ENCODE measurements at places on chromosomes 7 and 10.

- no peak for DNase-seq
Observed at GRCh38 chr10:84292502-84292901, 35.9 kb upstream of the CCSER2 start.

DNA sequence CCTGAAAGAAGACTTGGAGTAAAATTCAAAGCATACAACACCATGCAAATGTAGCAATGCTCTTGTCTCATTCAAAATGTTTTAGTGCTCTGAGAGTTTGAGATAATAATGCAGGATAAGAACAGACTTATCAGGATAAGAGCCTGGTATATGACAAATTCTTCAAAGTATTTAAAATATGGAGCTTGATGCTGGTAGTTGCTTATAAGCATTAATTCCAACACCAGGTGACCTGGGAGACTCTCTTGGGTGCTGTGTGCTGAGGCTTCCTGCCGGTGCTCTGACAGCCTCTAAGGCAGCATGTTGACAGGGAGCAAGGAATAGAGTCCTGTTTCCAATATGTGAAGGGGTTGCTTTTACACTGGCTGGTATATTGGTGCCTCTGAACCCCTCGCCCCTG is 34.8 kb upstream of the SLC26A5 start:
- DNase-seq, result no peak

DNA sequence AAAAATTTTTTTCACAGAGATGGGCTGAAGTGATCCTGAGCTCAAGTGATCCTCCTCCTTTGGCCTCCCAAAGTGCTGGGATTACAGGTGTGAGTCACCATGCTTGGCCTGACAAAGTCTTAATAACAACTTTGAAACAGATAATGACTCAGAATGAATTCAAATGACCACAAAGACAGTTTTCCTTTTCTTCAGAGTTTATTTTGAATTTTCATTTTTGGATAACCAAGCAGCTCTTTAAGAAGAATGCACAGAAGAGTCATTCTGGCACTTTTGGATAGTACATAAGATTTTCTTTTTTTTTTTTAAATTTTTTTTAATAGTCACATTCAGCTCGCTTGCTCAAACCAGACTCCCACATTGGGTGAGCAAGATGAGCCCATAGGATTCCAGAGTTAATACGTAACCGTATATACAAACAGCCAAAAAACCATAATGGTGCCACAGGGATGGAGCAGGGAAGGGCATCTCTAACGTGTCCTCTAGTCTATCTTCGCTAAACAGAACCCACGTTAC is 43.0 kb upstream of the NMT2 start:
- DNase-seq, result no peak

DNA sequence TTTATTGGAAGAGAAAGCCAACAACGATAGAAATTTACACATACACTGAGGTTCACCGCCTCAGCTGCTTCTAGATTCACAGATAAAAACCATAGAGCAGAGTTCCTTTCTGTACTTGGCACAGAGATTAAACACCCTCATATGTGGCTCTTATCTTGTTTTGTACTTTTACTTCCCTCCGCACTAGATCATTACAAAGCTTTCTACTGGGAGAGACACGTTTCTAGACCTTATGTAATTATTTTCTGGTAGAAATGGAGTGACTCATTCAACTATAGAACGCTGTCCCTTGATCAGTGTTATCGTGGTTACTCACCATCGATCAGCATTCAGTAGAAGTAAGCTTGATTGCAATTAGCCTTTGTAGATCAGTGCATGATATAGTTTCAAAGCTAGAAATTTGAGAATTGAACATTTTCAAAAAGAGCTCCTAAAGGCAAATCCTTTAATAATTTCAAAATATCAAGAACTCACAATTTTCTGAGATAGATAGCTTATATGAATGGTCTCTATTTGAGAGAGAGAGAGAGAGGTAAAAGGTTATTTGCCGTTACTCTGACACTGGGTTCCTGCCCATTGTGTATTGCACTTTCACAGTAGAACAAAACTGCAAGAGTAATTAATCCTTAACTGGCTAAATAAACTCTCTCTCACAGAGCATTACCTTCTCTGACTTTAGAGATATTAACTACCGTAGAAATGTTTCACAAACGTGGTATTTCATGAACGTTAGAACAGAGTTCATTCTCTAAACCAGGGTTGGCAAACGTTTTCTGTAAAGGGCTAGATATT is 26.1 kb upstream of the DNAJC1 start:
- no peak for DNase-seq

DNA sequence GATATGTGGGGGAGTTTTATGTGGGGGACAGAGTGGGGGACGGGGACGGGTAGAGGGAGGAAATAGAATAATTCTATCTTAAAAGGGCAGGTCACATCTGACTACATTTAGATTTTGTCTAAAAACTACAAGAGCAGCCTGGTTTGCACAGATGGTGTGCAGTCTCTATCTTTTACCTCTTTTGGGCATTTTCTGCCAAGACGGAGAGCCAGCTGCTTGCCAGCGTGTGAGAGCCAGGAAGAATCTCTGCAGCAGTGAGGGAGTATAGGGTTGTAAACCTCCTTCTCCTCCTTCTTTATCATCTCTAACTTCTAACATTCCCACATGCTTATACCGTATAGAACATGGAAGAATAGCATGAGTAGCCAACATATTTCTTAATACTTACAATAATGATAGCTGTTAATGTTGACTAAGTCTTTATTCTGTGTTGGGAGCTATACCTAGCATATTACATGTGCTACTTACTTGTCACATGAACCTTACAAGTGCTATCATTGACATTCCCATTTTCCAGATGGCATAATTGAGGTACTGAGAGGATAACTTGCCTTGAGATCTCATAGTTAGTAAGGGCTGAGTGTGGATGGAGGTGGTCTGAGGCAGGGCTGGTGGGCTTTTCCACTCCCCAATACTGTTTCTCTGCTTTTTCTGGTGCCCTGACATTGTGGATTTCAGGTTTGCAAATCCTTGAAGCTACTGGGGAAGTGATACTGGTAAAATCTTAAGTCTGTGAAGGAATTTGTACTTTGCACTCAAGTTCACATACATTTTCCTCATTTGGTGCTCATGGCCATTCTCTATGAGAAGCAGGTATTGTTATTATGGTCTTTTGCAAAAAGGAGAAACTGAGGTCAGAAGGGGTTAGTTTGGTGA is 1.1 kb downstream of the ENTPD1 start:
- no peak for DNase-seq

DNA sequence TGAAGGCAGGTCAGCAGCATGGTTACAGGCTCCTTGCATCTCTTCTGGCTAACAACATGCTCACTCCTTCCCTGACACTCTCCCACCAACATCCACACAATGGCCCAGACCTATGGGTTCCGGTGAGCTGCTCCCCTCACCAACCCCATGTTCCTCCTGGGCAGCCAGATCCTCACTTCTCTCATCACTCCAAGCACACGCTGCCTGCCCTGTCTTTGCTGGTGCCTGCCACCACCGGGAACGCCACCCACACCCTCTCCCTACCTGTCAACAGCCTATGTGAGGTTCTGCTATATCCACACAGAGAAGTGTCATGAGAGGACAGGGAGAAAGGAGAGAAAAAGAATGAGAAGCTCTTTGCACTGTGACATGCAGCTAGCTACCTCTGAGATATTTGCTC is 14.6 kb downstream of the PARP12 start:
- DNase-seq, result no peak

DNA sequence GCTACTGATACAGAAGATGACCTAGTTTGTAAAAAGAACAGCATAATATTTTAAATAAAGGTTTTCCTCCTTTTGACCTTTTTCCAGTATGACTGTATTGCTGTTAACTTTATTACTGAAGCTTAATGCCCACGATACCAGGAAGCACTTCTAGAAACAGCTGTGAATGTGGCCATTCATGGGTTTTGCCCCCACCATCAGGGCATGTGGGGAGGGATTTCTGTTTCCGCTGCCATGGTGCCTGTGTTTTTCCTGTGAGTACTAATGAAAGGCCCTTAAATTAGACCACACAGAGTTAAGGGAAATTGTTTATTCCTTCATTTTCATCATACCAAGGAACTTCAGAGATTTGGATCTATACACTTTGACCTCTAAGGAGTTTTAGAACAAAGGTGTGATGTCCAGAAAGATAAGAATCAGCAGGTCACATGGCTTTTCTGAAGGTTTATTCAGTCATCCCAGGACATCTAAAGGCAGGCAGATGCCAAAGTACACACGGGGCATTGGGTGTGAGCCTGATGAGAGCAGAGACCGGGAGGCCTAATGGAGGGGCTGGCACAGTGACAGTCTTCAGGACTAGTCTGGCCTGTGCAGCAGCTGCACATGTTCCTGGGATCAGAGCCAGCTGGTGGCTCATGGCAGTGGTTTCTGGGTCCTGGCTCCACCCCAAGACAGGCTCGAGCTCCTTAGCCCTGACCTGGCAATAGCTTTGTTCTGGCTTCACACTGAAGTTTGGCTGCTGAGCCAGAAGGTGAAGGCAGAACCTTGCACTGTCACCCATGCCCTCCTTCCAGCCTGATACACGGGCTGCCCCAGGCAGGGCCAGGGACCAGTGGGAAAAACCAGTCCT is 190.9 kb downstream of the REEP3 start:
- DNase-seq, result no peak

DNA sequence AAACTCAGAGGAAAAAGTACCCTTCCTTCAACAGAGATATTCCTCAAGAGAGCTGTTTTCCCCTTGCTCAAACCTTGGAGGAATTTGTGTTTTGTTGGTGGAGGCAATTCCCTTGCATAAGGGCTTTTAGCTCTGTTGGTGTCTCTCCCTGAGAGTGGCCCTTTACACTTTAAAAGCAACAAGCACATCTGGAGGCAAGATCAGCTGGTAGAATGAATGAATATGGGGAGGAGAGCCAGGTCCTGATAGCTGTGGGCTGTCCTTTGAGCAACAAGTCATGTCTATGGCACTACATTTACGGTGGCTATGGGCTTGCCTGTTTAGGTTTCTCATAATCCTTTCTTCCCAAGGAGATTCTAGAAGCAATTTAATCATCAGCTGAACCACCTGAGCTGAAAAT is 384.0 kb downstream of the SORCS3 start:
- DNase-seq, result no peak

- DNase-seq, result no peak
Observed at GRCh38 chr10:126063353-126063791, 167.0 kb downstream of the FANK1 start.

GRCh38 chr10:101840102-101840684 is 3.4 kb downstream of the KCNIP2 start:
- no peak for DNase-seq

DNA sequence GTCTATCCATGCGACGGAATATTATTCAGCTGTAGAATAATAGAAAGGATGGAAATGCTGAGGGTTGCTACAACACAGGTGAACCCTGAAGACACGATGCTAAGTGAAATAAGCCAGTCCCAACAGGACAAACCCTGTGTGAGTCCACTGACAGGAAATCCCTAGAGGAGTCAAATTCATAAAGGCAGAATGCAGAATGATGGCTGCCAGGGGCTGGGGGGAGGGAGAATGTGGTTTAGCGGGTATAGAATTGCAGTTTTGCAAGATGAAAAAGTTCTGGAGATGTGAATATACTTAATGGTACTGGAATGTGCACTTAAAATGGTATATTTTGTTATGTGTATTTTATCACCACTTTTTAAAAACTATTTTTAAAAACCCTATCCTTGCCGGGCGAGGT is 36.9 kb upstream of the DOCK1 start:
- DNase-seq, result no peak

DNA sequence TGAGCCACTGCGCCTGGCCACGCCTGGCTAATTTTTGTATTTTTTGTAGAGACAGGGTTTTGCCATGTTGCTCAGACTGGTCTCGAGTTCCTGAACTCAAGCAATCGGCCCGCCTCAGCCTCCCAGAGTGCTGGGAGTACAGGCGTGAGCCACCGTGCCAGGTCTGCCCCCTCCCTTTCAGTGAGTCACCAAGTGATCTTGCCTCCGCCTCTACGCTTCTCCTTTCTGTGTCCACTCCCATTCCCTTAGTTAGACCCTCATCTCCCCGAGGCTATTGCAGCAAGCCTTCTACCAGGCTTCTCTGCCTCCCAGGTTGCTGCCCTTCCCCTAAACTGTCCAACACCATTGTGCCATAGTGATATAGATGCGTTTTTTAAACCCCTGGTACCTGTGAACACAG is 32.9 kb downstream of the CDC123 start:
- no peak for DNase-seq

DNA sequence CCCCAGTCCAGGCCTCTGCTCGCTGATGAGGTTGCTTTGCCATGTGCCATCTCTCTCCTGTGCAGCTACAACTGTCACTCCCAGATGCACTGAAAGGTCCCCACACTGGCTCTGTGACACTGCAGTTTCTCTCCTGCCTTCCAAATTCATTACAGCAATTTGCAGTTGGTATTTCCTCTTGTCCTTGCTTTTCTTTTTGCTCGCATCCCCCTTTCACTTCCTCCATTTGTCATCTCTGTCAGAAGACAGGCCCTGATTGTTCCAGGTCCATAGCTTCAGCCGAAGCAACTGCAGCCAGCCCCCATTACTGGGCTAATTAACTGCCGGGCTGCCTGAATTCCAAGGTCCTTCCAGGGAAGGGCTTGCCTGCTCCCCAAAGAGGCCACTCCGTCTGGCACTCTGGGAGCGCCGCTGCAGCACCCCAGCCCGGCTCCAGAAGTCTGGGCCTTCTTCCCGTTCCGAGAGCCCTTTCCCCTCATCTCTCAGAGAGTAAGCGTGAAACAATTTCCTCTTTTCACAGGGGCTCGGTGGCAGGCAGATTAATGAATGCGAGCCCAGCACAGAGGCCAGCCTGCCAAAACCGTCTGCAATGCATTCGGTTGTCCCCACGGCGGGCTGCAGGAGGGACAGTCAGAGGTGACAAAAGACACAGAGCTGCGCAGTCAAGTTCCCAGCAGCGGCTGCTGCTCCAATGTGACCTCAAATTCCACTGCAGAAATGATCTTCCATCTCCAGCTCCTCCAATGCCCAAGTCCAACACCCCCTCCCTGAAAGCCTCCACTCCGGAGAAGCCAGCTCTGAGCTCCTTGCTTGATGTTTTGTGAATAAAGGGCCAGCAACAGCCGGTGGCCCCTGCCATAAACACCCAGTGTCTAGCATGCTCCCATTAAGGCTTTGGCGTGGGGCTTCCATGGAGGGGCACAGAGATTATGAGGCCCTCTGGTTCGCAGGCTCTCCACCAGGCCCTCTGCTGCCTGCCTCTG is 279.4 kb upstream of the HABP2 start:
- DNase-seq, result no peak

- no peak for DNase-seq
Observed at GRCh38 chr10:93437946-93438612, 44.1 kb downstream of the MYOF start.

- DNase-seq, result no peak
Observed at GRCh38 chr7:75900617-75901315, 14.2 kb upstream of the POR start.

All from activated CD4-positive, alpha-beta T cell treated with anti-CD3 and anti-CD28 coated beads for 24 hours (primary cell).